ENCODE measurements at places on chromosomes 2 and 18. TPM values are rescaled to one million over a fixed set of nuclear protein-coding genes. Genes with fewer than 3 reads are reported as not detected.

DNA sequence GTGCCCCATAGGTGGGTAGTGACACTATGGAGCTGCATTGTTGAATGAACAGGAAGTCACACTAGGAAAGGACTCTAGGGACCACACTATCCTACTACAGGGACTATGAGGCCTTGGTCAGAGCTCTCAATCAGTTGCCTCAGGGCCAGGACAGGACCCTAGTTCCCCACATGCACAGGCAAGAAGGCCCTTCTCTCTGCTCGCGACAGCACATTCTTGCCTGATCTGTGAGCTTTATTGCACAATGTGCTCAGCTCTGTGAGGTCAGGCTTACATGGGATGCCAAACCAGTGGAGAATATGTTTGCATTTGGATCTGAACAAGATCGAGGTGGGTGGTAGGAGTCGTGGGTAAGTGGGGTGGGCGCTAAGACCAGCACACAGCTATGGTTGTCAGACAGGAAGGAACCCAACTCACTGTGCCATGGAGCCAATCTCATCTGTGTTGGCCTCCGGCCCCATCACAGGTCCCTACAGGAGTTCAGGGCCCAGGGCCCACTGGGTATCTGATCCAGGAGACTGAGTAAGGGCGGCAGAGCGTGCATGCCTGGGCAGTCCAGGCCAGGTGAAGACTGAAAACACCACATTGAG is 8.0 kb downstream of the PCARE start:
- no peak for DNase-seq

GRCh38 chr2:133843091-133843490 is 274.8 kb upstream of the NCKAP5 start:
- no peak for DNase-seq

DNA sequence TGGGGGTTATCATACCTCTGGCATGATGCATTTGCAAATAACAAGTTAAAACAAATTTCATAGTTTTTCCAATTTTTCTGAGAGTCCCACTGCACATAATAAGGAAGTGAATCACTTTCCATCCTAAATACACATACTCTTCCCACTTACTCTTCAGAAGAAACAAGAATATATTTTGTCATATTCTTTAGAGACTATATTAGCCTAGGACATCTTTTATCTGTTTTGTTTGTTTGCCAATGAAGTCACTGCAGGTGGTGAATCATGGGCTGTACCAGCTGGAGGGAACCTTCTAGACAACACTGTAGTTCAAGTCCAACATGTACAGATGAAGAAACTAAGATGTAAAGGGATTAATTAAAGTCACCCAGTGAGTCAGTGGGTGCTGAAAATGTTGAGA is 116.8 kb downstream of the XIRP2 start:
- DNase-seq: no peak

- no peak for DNase-seq
These were observed 203.0 kb upstream of the EPHA4 start for GRCh38 chr2:221775096-221775495.

GRCh38 chr2:200365209-200365608 is 58.7 kb downstream of the SPATS2L start:
- no peak for DNase-seq

- DNase-seq: peak; percentile 50
These were observed 36.6 kb downstream of the DARS1 start for GRCh38 chr2:135948642-135949355.

GRCh38 chr2:140843186-140843585 is 1287.6 kb downstream of the LRP1B start:
- DNase-seq: no peak

- no peak for DNase-seq
These were observed 186.8 kb downstream of the ZNF521 start for GRCh38 chr18:25164848-25165811.

DNA sequence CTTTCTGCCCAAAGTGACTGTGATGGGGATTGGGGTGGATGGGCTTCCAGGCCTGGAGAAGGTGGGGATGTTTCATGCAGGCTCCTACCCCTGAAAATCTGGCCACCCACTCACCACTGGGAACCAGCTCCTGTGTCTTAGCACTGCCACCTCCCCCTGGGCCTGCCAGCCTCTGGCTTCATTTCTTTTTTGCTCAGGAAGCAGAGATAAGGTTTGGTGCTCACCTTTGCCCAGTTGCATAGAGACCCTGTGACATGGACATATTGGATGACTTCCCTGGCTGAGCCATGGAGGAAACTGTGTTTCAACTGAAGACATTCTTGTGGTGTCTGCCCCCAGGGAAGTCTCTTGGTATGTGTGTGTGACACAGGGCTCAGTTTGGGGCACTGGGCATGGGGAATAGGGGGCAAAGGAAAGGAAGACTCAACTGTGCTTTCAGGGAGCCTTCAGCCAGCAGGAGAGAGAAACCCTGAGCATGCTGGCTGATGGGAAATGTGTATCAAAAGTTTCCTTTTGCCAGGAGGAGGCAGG is 16.7 kb downstream of the CTIF start:
- DNase-seq: no peak

DNA sequence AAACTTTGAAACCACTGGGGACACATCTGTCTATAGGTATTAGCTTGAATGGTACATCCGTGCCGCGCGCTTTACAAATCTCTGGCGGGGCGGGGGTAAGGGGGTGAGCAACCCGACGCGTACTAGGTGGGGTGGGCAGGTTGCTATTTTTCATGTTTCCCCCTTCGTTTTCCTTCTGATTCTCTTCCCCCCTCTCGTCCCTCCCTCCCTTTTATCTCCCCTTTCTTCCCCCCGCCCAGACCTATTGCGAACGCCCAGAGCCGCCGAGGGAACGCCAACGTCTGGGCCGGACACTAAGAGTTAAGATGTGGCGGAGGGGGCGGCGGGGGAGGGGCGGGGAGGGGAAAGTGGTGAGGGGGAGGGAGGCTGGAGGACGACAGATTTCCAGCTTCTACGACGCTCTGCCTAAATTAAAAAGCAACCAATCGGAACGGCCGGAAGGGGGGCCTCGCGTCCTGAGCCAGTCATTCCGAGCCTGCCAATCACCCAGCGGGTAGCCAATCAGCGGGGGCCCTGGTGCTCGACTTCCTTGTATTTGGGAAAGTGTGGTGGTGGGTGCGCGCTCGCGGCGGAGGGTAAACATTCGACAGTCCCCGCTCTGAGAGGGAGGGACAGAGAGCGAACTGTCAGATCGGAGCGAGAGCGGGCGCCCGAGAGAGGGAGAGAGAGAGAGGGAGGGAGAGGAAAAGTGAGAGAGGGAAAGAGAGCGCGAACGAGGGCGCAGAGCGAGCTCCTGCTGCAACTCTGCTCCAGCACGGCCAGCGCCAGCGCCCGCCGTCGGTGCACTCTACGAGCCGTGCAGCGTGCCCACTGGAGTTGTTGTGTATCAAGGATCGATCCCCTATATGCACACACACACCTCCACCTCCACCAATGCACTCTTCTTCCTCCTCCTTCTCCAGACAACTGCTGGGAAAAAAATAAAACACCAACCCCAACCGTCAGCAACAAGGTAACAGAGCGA is at the start of gene POU3F3:
Gene POU3F3 (plus strand): TSS at position 582 of the 964 bp plus-strand sequence. CDS start 1,396 bp downstream, outside the sequence.
- no peak for DNase-seq

GRCh38 chr18:57727952-57728807 is 74.9 kb downstream of the ATP8B1 start:
- no peak for DNase-seq

- DNase-seq: peak; percentile 22
These were observed 40.9 kb downstream of the SCTR start for GRCh38 chr2:119483395-119483753.

The DNAJC5G gene
- total RNA-seq: not detected

The C2orf66 gene
- 0.16 TPM for total RNA-seq

The LONRF2 gene
- 0.21 TPM for total RNA-seq

The STRADB gene
- total RNA-seq: 19.2 TPM

The CHST10 gene
- 8.5 TPM for total RNA-seq

The SERPINB11 gene
- not detected for total RNA-seq

Data from activated CD8-positive, alpha-beta memory T cell treated with anti-CD3 and anti-CD28 coated beads, Interleukin-2, amount 10 ng/mL, durations not matched to agents 7 days and 5 days (primary cell).